ENCODE measurements at places on chromosomes 13 and 19. TPM values are rescaled to one million over a fixed set of nuclear protein-coding genes. Genes with fewer than 3 reads are reported as not detected.

GRCh38 chr19:31340042-31341025, 8.9 kb downstream of the TSHZ3 start:
- DNase-seq, result no peak

DNA sequence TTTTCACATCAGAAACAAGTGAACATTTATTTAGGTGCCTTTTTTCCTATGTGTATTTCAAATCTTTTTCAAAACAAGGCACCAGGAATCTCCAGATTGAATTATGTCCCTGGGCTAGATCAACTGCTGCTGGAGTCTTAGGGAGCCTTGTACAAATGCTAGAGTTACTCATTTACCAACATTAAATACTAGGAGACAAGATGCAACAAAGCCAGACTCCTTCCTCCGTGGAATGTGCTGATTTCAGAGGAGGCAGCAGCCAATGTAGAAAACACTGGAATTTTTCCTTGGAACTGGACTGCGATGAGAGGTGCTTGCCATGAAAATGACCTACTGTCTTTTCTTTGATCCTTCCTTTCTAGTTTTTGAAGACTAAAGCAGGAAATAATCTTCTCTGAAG, 1514.7 kb upstream of the MIR17HG start:
- DNase-seq, result no peak

DNA sequence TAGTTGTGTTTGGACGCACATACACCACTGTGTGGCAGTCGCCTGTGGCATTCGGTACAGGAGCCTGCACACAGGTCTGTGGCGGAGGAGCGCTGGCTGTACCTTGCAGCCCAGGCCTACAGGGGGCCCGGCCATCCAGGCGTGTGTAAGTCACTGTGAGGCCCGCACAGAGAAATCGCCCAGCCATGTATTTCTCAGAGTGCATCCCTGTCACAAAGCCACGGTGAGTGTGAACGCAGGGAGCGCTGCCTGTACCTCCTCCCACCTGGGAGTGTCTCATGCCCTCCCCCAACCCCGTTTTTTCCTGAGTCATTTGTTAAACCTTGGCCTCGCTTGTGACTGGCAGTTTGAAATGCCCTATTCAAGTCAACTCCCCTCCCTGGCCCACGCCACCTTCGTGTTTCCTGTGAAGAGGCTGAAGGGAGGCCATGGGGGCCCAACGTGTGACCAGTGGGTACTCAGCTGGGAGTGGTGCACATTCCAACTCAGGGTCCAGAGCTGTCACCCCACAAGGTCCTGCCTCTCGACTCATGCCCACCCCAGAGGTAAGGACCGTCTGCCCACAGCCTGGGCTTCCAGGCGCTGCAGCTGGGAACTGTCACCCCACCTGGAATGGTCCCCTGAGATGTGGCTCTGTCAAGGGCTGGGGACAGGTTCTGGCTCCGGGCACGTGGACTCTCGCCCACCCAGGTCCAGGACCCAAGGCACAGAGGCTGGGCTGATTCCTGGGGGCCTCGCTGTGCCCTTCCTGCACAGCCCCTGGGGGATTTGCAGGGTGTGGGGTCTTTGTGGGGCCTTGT, 11.6 kb upstream of the RASA3 start:
- DNase-seq, result peak; percentile 38

- no peak for DNase-seq
Measured at GRCh38 chr19:17326595-17326966, 8.1 kb downstream of the ANO8 start.

DNA sequence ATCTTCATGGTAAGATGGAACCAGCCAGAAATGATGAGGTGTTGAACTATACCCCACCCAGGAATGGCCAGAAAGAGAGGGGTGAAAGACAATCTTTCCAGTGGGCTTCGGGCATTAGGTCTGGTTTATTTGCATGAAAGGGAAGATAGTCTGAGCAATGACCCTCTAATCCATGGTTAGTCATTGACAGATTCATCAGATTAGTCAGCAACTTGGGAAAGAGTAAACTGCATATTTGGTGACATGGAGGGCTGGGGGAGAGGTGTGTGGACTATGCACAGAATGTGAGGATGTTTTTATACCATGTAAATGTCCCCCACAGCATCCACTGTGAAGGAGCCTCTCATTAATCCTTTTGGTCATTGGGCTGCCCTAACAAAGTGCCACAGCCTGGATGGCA, 30.1 kb upstream of the USP12 start:
- peak; percentile 75 for DNase-seq

- no peak for DNase-seq
Measured at GRCh38 chr13:95260031-95260525, 41.2 kb downstream of the ABCC4 start.

- DNase-seq, result no peak
Measured at GRCh38 chr13:67651908-67652465, 421.9 kb upstream of the PCDH9 start.

- no peak for DNase-seq
Measured at GRCh38 chr13:112876305-112877000, 92.6 kb upstream of the MCF2L start.

DNA sequence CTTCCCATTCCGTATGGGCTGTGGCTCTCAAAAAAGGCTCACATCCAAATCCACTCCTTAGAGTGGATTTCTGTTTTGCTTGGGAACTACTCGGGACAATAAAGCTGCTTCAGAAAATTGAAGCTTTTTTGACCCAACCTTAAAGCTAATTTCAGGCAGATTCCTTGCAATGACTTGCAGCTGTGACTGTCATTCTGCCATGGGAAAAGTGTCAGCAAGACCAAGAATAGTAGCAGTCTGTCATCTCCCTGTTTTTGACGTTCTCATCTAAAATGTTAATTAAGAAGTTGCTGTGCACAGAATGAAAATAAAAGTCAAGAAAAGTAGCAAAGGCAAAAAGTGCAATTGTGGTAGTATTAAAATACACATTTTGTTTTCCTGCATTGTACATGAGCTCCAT, 304.7 kb downstream of the COG6 start:
- DNase-seq, result no peak

DNA sequence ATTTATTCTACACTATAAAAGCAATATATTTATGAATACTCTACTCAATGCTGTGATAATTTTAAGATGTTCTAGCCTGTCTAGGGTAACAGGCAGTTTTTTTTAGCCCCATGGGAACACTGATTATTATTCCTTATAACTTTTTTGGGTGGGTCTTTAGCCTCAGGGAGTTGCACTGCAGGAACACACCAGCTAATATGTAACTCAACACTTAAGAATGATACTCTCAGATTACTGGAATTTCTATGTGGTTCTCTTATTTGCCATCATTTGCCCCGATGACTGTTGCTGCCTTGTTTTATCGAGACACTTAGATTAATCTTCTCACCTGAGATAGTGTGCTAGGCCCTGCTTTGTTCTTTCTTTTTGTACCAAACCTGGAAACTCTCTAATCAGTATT, 396.9 kb upstream of the SLITRK1 start:
- DNase-seq, result no peak

DNA sequence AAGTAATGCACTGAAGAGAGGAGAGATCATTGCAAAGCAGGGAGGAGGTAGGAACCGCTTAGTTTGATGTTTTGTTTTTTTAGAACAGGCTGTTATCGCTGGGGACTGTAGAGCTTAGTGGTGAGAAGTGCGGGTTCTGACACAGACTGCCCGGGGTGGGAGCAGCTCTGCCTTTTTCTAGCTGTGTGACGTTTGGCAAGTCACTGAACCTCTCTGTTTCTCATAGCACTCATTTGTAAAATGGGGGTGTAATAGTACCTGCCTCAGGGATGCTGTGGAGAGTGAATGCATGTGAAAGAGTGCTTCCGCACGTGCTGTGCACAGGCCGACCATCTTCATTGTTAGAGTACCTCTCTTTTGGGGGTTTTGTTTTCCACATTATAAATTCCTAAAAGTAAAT, 19.3 kb downstream of the PRAM1 start:
- DNase-seq, result no peak

DNA sequence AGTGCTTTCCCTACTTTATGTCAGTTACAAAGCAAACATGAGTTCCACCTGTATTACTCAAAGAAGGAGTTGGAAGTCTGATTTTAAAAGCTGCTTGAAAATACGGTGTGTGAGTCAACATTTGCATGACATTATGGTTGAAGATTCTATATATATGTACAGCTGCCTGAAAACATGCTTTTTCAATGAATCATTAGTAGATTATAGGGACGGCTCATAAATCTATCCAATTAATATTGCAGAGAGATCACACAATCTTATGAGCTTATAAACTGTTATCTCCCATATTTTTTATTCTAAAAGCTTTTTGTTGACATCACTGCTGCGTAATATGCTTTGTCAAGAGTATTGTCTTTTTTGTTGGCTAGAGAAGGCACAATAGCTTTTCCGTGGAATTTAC, 873.8 kb downstream of the SLITRK6 start:
- peak; percentile 42 for DNase-seq

GRCh38 chr13:91153372-91153771, 194.1 kb upstream of the MIR17HG start:
- DNase-seq, result no peak

DNA sequence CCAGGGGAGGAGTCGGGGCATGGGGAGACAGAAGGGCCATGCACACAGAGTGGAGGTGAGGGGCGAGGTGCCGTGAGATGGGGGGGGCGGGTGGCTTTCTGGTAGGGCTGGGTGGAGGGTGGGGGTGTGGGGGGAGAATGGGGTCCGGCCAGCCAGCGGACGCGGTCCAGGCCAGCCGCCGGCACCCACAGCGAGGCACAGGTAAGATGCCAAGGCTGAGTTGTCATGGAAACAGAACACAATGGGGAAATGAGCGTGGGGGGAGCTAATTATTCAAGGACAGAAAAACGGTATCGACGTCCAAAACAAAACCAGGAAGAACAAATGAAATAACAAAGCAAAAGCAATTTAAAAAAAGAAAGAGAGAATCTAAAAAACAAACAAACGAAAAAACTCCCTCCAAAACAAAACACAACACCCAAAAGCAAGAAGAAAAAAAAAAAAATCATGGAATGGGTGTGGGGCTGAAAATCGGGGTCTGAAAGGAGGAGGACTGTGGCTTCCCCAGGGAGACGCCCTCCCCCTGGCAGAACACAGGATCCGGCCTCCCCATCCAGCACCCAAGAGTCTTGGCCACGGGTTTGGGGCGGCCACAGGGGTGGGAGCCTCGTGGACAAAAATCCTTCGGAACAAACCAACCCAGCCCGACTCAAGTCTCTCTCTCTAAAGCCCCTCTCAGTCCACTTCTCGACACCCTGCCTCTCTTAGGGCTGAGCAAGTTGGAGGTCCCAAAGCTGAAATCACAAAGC, 92.5 kb downstream of the PTPRS start:
- DNase-seq, result no peak

GRCh38 chr13:28534210-28534609, 39.3 kb upstream of the FLT1 start:
- DNase-seq, result no peak

- DNase-seq, result peak; percentile 96
Measured at GRCh38 chr13:109256866-109257760, 529.3 kb downstream of the IRS2 start.

GRCh38 chr13:47129461-47129860, 232.6 kb upstream of the HTR2A start:
- no peak for DNase-seq

DNA sequence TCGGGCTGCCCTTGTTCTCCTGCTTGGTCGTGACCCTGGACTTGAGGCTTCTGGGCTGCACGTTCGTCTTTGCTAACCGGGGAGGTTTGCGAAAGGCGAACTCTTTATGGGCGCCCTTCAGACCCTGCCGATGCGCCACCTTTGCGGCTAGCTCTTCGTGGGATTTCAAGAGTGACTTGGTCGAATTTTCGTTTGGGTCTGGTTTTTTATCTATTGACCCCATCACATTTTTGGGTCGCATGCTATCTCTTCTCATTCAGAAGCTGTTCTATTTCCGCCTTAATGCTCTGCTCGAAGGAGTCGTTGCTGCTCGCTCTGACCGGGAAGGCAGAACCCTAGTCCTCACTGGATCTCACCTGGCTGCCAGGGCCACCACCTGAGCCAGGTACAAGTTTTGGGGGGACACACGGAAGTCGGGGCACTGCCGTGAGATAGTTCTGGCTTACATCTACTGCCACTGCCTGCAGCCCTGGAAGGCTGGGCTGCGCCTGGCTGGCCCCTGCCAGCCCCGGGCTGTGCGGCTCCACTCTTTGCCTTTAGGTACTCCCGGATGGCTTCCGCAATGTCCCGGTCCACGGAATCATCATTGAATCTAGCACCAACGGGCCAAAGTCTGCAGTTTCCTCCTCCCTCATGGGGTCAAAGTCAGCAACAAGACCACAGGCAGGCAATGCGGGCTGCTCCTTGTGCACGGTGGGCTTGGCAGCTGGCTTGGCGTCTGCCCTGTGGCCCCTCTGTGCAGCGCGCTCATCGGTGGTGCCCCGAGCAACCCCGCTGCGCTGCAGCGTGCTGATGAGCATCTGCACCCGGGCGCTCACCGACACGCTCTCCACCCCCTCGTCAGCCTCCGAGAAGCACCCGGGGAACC, 16.2 kb downstream of the RB1 start:
- DNase-seq, result no peak

- DNase-seq, result no peak
Measured at GRCh38 chr13:77333594-77333993, 6.7 kb upstream of the MYCBP2 start.

GRCh38 chr19:35301961-35302360, 10.0 kb downstream of the MAG start:
- DNase-seq, result no peak

GRCh38 chr19:30910485-30911240, 438.6 kb downstream of the TSHZ3 start:
- no peak for DNase-seq

- no peak for DNase-seq
Measured at GRCh38 chr13:114146629-114147028, 14.2 kb upstream of the RASA3 start.

GRCh38 chr13:24699541-24699940, 19.3 kb downstream of the ATP12A start:
- DNase-seq, result no peak

- no peak for DNase-seq
Measured at GRCh38 chr19:15236886-15237285, 4.6 kb upstream of the EPHX3 start.

The PGLYRP1 gene
- total RNA-seq, result not detected

The ACTL9 gene
- total RNA-seq, result not detected

The CEACAM6 gene
- not detected for total RNA-seq

The SIX5 gene
- total RNA-seq, result 10.2 TPM

The ZNF726 gene
- 8.7 TPM for total RNA-seq

The CEACAM3 gene
- total RNA-seq, result not detected

The TPTE2 gene
- total RNA-seq, result not detected

The LRRC63 gene
- 0.33 TPM for total RNA-seq

The THSD1 gene
- total RNA-seq, result 13.4 TPM

The LILRA6 gene
- not detected for total RNA-seq

The COL4A1 gene
- 150 TPM for total RNA-seq

The KLK1 gene
- not detected for total RNA-seq

The TEX26 gene
- not detected for total RNA-seq

The ZIM2 gene
- total RNA-seq, result not detected

The SLC6A16 gene
- total RNA-seq, result not detected

The FLT3LG gene
- total RNA-seq, result 6.8 TPM
